Breast epithelium (tissue), 4 donors: ENCODE measurements at places on chromosomes 5 and 9. TPM values are rescaled to one million over a fixed set of nuclear protein-coding genes. Genes with fewer than 3 reads are reported as not detected.

DNA sequence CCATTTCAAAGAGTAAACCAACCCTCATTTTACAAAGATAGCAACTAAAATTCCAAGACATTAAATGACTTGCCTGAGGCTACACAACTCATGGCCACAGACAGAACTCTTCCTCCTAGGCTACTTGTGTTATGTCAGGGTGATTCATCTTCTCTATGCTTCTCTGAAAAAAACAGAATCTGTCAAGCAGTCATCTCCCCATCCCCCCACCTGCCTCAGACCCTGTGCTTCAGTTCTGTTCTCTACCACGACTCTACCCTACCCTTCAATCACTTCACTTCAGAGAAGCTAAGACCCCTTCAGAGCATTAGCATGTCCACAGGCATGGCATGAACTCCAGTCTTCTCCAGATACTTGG is 277.7 kb upstream of the PTGER4 start:
- no peak for DNase-seq

DNA sequence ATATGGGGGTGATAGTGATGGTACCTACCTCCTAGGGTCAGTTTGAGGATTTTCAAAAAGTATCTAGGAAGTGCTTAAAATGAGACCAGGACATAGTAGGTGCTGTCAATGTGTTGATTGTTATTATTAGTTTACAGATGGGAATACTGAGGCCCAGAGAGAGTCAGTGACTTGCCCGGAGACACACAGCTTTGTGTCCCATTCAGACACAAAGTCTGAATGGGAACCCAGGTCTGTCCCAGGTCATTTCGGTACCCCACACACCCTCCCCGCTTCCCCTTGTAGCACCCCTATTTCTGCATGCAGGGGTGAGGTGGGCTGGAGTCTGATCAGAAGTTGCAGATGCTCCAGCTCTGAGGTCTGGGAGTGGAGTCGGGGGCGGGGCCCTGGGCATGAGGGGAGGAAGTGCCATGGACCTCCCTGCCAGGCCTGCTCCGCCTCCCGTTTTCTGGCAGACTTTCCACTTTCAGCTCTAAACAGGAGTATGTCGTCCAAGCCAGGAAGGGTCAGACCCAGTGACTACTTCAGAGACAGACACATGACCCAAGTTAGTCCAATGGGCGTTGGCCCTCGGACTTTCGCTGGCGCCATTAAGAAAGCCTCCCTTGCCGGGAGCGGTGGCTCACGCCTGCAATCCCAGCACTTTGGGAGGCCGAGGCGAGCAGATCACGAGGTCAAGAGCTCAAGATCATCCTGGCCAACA is 3.2 kb upstream of the DBN1 start:
- DNase-seq, result no peak

DNA sequence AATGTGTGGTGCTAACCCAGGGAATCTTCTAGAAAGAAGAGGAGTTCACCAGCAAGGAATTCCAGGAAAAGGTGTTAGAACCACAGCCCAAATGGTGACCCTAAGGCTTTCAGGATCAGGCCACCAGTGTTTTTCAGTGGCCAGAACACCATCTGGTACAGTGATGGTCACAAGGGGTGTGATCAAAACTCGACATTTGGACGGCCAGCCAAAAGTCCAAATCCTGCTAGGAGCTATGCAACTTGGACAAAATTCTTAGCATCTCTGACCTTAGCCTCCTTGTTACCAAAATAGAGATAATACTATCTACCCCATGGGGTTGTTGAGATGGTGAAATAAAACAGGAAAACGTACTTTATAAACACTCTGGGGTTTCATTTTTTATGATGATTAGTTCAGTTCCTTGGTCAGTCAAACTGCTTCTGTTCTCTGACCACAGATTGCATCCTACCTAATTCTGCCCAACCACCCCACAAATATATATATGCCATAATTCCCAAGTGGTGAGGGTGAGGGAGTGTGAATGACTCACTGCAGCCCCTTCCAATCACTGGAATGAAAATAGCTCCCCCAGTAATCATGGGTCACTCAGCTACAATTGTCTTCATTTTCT is 210.3 kb downstream of the CDK5RAP2 start:
- no peak for DNase-seq

GRCh38 chr5:4372481-4372880 is 767.6 kb upstream of the ADAMTS16 start:
- no peak for DNase-seq

DNA sequence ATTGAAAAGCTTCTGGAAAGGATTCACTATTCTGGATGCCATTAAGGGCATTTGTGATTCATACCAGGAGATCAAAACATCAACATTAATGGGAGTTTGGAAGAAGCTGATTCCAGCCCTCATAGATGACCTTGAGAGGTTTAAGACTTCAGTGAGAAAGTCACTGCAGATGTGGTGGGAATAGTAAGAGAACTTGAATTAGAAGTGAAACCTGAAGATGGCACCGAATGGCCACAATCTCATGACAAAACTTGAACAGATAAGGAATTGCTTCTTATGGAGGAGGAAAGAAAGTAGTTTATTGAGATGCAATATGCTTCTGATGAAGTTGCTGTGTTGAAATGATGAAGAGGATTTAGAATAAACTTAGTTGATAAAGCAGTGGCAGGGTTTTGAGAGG is 254.6 kb upstream of the SLC24A2 start:
- DNase-seq, result no peak

GRCh38 chr9:106693558-106693957 is 169.4 kb upstream of the ZNF462 start:
- no peak for DNase-seq

- no peak for DNase-seq
Measured at GRCh38 chr9:114656301-114656700, 1.3 kb downstream of the TEX53 start.

GRCh38 chr5:67146574-67146973 is 50.0 kb downstream of the CD180 start:
- DNase-seq, result no peak

DNA sequence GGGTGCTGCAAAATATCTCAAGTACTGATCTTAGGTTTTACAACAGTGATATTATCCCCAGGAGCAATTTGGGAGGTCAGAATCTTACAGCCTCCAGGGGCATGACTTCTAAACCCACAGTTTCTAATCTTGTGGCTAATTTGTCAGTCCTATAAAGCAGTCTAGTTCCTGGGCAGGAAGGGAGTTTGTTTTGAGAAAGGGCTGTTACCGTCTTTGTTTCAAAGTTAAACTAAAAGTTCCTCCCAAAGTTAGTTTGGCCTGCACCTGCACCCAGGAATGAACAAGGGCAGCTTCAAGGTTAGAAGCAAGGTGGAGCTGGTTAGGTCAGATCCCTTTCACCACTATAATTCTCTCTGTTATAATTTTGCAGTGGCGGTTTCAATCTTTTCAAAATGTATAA is 81.7 kb downstream of the SFXN1 start:
- DNase-seq, result no peak

The RGMB gene
- total RNA-seq, result 22.1 TPM

The MARCOL gene
- not detected for total RNA-seq

The FAM163B gene
- not detected for total RNA-seq
